Epithelial cell of proximal tubule (primary cell): ENCODE measurements at places on chromosomes 11 and 22.

- no peak for DNase-seq
These were observed 26.6 kb downstream of the TMEM123 start for GRCh38 chr11:102426000-102426399.

DNA sequence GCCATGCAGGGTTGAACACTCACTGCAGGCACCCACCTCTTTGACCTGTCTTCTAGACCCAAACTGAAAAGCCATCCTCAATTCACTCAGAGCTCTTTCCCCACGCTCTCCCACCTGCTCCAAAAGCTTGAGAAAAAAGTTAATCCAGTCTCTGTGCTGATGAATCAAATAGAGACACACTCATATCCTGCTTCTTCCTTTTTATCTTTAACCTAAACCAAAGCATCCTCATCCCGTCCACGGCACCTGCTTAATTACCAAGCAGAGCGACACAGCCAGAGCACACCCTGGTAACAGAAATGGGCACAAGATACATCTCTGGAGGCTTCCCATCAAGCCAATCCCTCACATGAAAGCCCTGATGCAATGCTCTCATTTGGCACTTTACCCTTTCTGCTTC, 102.6 kb downstream of the PLEKHA7 start:
- no peak for DNase-seq

DNA sequence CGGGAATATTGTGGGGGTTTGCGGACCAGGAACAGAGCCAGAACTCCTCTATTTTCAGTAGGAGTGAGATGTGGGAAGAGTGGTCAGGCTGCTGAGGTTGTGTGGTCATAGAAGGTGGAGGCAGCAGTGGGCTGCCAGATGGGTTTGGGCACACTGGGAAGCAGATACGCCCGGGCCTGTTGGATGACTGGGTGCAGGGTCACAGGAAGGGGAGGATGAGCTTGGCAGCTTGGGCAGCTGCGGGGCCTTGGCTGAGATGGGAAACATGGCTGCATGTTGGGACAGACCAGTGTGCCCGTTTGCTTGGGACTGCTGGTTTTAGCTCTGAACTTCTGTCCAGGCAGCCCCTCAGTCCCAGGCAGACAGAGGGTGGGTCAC, 11.4 kb downstream of the SHANK3 start:
- DNase-seq = no peak

GRCh38 chr11:72162891-72163492, 27.5 kb downstream of the FOLR3 start:
- no peak for DNase-seq

DNA sequence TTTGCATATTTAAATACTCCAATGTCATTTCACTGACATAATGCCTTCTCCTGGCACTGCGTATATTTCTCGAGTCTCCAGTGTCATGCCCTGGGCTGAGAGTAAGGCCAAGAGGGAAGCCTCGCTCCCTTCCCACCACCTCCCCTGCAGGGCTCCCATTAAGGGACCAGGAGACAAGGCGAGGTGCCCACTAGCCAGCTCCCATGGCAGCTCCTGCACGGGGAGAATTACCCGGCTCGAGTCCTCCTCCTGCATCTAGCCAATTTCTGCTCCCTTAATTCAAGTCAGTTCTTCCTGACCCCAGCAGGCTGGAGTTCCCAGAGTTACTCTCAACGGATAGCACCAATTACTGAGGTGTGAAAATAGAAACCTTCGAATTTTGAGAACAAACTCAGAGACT, 31.9 kb downstream of the OPCML start:
- no peak for DNase-seq
